ENCODE measurements at places on chromosomes 1 and 21.

DNA sequence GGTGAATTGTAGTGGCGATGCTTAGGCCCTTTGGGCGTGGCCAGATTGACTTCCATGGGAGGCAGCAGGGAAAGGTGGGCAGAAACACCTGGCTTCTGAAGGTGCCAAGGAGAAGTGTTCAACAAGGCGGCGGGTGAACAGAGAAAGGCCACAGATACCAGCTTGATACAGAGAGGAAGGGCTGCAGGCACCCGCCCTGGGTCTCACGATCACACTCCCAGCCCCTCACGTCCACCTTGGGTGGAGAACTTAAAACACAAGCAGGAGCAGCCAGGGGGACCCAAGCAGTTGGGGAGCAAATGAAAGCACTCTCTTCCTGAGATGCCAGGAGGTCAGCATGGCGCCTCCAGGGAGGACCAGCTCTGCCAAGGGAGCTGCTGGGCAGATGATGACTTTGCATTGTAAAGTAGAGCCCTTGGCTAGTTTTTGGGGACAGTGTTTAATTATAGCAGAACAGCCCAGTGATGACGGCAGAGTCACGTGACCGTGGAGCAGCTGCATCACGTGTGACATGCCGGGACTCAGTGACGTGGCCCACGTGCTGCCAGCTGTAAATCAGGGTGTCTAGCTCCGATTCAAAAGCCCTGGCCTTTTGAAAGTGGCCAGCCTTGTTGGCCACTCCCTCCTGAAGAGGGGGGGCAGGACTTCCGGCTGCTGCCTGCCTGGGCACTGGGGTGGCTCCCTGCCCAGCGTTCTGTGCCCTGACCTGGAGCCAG lies 19.0 kb downstream of the SLC37A1 start:
- H3K27ac ChIP-seq = no peak overlapping the region
- H3K27me3 ChIP-seq = no peaks in the 10 kb centered on the region
- H3K36me3 ChIP-seq = peaks cover 12% of the 10 kb centered on the region
- no peak for DNase-seq

DNA sequence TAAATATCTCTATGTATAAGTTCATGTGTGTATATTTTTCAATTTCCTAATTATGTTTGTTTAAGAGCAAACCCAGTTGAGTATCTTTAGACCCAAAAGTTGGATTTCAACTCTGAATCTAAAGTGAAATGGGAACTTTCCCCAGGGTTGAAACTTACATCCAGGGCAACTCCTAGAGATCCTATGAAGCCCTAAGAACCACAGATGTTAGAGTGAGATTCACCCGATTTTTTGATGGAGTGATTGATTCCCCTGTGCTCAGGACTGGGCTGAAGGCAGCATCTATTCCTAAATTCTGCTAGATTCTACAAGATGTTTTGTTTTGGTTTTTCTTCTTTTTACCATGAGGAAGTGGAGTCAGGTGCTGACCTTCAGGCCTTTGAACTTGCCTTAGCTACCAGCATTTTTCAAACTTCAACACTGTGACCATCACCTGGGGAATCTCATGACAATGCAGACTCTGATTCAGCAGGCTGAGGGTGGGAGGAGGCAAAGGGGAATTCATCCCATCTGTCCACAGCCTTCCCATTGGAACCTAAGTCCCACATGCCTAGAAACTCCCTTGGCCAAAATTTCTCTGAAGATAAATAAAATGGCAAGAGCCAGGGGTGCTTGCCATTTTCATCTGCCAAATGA lies 145.5 kb downstream of the ETS2 start:
- no peak overlapping the region for H3K27ac ChIP-seq
- no peak for DNase-seq
- H3K27me3 ChIP-seq = peaks cover 7% of the 10 kb centered on the region
- peaks cover 4% of the 10 kb centered on the region for H3K36me3 ChIP-seq
- H3K4me3 ChIP-seq = no peak overlapping the region
- no peaks in the 10 kb centered on the region for H3K4me1 ChIP-seq

DNA sequence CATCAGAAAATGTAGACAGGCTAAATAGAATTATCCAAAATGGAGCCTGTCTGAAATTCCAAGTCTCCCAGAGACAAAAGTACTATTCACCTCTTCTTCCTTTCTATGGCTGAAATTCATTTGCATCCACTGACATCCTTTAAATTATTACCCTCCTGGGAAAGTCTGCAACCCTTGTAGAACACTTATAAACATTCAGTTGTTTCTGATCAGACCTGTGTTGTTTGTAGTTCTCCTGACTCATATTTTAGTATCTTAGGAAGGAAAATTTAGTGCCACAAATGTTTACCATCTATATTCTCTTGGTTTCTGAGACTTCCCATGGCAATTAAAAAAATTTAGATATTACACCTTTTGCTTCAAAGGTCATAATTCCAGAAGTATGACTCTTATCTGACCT lies 69.6 kb upstream of the C1orf105 start:
- no peak overlapping the region for H3K4me3 ChIP-seq
- H3K4me1 ChIP-seq = peaks cover 8% of the 10 kb centered on the region
- H3K27me3 ChIP-seq = no peaks in the 10 kb centered on the region
- no peak overlapping the region for H3K27ac ChIP-seq
- DNase-seq = no peak

- peak overlapping the region; percentile 12 for H3K4me3 ChIP-seq
- peaks cover 1% of the 10 kb centered on the region for H3K36me3 ChIP-seq
- H3K4me1 ChIP-seq = peaks cover 36% of the 10 kb centered on the region
Measured at GRCh38 chr1:155083052-155083541, 4.5 kb downstream of the EFNA3 start.

DNA sequence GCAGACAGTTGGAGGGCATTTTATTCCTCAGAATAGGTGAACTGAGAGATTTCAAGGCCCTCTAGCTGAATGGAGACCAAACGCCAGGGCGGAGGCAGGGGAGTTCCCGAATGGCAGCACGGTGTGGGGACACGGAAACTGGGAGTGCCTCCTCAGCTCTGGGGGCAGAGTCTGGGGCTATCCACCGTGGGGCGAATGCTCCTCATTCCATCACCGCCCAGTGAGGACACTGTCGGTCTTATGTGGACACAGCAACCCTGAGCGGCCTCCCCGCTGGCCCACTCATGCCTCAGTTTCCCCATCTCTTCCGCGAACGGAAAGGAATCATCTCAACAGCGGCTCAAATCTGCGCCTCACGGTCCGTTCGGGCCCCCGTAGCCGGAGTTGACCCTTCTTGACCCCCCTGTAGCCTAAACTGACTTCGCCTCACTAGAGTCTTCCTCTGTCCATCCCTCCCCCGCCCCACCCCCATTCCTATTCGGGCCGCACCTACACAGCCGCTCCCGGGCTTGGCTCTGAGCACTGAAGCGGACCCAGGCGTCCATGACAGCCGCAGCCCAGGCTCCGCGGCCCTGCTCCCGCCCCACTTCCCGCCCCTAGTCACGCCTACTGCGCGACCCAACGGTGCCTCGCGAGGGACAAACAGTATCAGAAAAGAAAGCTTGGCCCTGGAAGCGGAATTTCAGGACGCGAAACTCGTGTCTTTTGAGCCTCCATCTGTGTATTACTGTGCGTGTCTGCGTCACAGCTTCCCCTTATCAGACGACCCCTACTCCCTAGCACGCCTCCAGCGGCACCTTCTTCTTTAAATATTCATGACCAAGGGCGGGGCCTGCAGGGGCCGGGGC lies at the start of gene PEX11B:
Gene PEX11B, minus strand, starts transcription at position 574 of the 848 bp plus-strand sequence. Its CDS starts 29 bp downstream, at position 545.
- H3K27me3 ChIP-seq = no peaks in the 10 kb centered on the region
- peak within 1 kb of the TSS; percentile 98 for H3K27ac ChIP-seq
- peaks cover 34% of the 10 kb centered on the region for H3K4me1 ChIP-seq
- peak within 1 kb of the TSS; percentile 96 for H3K4me3 ChIP-seq
- H3K36me3 ChIP-seq = peaks cover 20% of the 10 kb centered on the region
- peak; percentile 93 for DNase-seq

GRCh38 chr1:65334081-65334480 lies 24.7 kb downstream of the DNAJC6 start:
- H3K4me1 ChIP-seq = no peaks in the 10 kb centered on the region
- H3K4me3 ChIP-seq = no peak overlapping the region

- DNase-seq = no peak
- H3K4me1 ChIP-seq = peaks cover 6% of the 10 kb centered on the region
Measured at GRCh38 chr1:231279081-231279480, 38.1 kb downstream of the GNPAT start.

GRCh38 chr21:42248241-42248640 lies 29.3 kb downstream of the ABCG1 start:
- H3K4me3 ChIP-seq = no peak overlapping the region
- no peak overlapping the region for H3K27ac ChIP-seq
- no peak for DNase-seq
- peaks cover 6% of the 10 kb centered on the region for H3K27me3 ChIP-seq
